Myocyte (in vitro differentiated cells): ENCODE measurements at places on chromosomes 12 and 14. TPM values are rescaled to one million over a fixed set of nuclear protein-coding genes. Genes with fewer than 3 reads are reported as not detected.

DNA sequence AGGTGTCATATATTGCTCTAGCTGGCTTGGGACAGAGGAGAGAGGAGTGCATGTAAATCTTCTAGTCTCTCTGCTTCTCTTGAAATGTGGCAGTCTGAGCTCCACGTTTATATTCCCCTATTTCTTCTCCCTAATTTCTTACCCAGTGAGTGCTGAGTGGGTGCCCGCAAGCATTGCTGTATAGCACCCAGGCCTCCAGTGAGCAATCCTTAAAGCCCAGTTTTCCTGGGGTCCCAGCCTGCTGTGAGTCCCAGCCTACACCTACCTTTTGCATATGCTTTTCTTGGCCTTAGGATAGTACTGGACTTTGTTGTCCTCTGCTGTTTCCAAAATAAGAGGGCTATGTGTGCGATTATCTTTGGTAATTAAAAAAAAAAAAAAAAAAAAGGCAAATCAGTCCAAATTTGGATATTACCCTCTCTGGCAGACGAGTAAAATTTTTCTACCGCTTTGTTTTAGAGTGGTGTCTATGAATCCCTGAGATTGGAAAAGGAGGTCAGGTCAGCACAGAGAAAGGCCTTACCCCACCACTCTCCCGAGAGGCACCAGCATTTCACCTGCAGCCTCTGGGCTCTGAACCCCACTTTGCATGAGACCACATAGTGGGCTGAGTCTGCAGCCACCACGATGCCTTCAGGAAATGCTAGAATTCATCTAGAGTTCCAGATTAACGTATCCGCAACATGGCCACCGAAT is 1.1 kb downstream of the MGST1 start:
- peak; percentile 14 for DNase-seq

GRCh38 chr12:50638482-50638880 is 125.4 kb upstream of the ATF1 start:
- DNase-seq, result no peak

- no peak for DNase-seq
Measured at GRCh38 chr12:122460641-122461040, 38.2 kb upstream of the CLIP1 start.

The LRRC10 gene
- not detected in 2 replicates for total RNA-seq

DNA sequence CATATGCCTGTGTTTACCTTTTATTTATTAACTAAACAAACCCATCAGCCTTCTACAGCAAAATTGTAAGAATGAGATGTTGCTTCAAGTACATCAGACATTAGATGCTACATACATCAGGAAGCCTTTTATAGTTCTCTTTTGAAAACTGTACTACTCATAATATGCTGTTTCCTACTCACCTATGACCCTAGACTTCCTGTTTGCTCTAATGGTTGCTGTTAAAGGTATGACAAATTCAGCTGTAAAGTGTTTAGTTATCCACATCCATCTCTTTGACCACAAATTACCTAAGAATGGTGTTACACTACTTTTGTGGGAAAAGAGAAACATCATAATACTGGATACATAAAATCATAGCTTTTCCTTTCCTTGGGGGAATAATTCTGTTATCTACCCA is 220.0 kb downstream of the RAD51B start:
- DNase-seq, result no peak

DNA sequence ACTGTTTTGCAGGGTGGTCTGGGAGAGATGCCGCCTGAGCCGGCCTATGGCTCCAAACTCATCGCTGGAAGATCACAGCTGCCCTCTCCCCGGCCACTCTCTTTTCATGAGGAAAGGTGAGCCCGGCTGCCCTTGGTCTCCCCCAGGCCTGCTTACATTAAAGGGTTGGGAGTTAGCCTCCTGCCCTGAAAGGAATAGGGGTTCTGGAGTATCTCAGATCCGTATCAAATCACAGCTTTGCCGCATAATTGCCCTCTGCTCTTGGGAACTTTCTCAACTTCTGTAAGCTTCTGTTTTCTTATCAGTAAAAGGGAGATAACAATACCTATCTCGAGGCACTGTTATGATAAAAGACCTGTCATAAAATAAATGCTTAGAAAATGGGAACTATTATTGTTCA is 17.6 kb downstream of the PHLDA1 start:
- no peak for DNase-seq

- DNase-seq, result no peak
Measured at GRCh38 chr12:118498171-118498570, 121.8 kb downstream of the SUDS3 start.

GRCh38 chr14:24662753-24663152 is 28.8 kb upstream of the GZMB start:
- no peak for DNase-seq

The IFT43 gene
- total RNA-seq, result 37.1 and 38.6 TPM in 2 replicates
